Activated naive CD8-positive, alpha-beta T cell treated with anti-CD3 and anti-CD28 coated beads, Interleukin-2, amount 10 ng/mL, durations not matched to agents 7 days and 5 days (primary cell): ENCODE measurements at places on chromosomes 2 and 18.
A peak's percentile ranks its signal among the peaks of the same experiment; 100 is the strongest.

DNA sequence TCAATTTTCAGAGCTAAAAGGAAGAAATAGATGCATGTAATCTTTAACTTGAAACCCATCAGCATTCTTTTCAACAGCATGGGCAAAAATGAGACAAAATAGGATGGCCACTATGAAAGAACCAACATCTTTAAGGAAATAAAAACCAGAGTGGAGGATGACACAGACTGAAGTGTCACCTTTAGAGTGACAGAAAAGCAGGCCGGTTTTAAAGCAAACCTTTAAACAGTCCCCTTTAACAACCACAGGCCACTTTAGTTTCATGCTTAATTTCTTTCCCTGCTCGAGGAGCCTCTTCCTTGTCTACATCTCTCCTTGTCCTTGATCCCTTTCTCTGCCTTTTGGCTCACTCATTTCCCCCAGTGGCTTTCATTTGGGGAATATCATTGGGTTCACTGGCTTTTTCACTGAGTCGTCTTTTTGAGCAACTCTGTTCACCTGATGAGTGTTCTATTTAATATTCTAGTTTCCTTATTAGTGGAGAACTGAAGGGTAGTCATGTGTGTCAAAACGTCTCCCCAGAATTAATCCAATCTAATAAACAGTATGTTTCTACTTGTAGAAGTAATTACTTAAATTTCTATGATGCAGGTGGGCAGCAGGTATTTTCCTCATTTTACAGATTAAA lies 72.5 kb downstream of the DOCK10 start:
- no peak for DNase-seq

- no peak for DNase-seq
Measured at GRCh38 chr2:190126798-190127197, 64.3 kb upstream of the MSTN start.

- DNase-seq: no peak
Measured at GRCh38 chr2:85604568-85605339, 2.3 kb upstream of the TMEM150A start.

DNA sequence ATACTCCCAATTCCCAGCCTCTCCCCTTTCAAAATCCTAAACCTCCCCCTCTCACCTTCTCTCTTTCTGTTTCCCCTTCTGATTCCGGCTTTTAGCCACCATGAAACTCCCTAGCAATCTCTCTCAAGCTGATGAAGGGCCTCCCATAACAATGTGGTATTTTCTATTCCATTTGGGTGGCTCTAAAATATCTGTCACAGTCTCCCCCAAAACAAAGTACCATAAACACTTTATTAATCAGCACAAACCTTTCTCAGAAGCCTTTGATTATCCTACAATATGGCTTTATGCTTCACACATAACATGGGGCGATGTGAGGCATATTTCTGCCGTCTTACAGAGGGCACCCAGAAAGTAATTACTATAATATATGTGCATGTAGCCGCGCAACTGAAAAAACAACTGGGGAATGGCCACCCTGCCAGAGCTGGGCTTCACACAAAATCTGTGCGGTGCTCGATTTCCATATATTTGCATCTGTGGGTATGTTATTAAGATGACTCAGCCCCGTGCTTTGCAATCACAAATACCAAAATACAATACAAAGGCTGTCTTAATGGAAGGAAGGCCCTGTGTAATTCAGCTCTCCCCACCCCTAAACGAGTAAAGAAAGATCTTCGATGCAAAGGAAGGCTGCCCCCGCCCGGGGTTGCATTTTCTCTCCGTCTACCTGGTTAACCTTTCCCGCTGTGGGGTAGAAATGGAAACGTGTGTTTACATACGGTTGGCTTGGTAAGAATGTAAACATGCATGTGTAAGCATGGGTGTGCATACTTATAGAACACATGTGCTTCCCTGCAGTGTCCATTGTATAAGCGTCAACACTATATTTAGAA lies 81.4 kb downstream of the CELF4 start:
- DNase-seq: no peak

DNA sequence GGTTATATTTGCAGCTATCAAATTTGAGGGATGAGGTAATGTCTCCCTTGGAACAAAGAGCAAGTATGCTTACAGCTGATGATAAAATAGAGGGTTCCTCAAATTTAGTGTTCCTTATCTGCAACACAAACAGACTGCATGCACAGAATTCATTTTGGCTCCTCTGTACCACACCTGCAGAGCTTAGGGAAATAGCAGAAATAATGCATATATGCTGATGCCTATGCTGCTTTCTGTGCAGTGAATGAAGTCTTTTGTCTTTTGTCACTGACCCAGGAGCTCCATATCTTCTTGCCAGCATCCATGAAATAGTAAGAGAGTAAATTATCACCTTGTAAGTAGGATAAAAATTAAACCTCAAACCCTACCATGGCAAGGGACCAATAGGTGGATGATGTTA lies 69.8 kb downstream of the NCKAP1 start:
- no peak for DNase-seq

DNA sequence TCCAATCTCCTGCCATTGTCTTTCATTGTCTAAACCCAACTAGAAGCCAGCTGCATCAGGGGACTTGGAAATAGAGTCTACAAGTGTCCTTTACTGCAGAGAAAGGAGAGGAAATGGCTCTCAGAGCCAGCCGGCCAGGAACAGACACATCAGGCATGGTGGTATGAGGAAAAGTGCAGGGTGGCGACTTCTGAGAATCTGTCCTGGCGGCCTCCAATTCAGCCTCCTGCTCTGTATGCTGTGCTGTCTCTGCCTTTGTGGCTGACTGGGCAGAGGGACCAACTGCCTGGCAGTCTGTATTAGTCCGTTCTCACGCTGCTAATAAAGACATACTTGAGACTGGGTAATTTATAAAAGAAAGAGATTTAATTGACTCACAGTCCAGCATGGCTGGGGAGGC lies 36.8 kb upstream of the AQP4 start:
- DNase-seq: no peak

GRCh38 chr2:228847684-228848083 lies 423.4 kb downstream of the PID1 start:
- no peak for DNase-seq

DNA sequence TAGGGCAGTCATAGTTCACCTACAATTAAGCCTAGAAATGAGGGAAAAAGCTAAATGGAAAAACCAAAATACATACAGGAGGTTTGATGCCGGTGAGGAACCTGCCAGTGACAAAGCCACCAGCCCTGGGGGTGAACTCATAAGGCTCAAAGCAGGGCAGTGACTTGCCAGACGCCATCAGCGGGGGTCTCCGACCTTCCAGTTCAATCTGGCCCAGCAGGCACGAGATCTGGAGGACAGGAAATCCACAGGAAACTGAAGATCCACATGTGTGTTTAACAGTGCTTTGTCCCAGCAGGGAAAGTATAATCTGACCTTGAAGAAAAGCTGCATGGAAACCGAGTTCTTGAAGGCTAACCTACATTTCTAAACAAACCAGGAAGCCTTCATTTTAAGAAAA lies 60.1 kb downstream of the POLR1A start:
- DNase-seq: peak; percentile 8

- no peak for DNase-seq
Measured at GRCh38 chr18:37540424-37541138, 25.0 kb downstream of the CELF4 start.

GRCh38 chr2:42835577-42836371 lies 43.4 kb upstream of the HAAO start:
- no peak for DNase-seq

GRCh38 chr2:12877761-12878160 lies 161.0 kb downstream of the TRIB2 start:
- no peak for DNase-seq

- DNase-seq: no peak
Measured at GRCh38 chr2:139427164-139427563, 647.0 kb upstream of the NXPH2 start.

DNA sequence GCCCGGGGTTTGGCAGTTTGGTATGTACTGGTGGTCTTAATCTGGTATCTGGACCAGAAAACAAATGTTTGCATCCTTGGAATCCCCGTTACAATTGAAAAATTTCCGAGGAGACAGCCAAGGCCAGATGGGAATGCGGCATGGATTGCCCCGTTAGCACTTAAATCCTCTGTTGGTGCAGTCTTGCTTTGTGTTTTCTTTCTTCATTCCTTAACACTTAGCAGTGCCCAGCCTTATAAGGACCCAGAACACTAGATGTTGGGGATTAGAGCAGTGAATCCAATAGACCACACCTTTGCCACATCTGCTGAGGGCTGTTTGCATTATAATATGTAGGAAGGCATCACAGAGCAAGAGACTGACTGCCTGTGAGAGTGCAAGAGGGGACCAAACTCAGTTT lies 12.8 kb upstream of the ZNF532 start:
- no peak for DNase-seq

- DNase-seq: no peak
Measured at GRCh38 chr18:63443829-63444228, 21.6 kb upstream of the VPS4B start.

DNA sequence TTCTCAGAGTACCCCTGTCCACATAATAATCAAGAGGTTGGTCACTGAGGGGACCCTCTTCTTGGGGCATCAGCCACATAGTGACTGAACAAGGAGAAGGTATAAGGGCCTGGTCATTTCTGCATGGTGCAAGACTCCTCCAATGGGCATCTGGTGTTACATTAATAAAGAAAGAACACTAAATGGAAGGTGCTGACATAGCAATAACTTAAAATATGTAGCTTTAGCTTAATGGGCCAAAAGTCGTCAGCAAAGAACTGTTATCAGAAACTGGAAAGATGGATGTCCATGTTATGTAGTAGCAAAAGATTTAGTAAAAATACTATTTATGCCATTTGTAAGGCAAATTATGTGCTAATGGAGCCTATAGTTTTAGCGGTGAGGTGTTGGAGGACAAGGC lies 916.5 kb upstream of the SOX11 start:
- no peak for DNase-seq

GRCh38 chr18:34207344-34207851 lies 17.3 kb downstream of the NOL4 start:
- no peak for DNase-seq

- DNase-seq: no peak
Measured at GRCh38 chr18:21303445-21303844, 61.4 kb downstream of the GREB1L start.

GRCh38 chr2:158544998-158545397 lies 88.2 kb downstream of the PKP4 start:
- DNase-seq: no peak

- DNase-seq: no peak
Measured at GRCh38 chr18:8253944-8254343, 355.3 kb upstream of the RAB12 start.

GRCh38 chr2:202149936-202150335 lies 76.9 kb downstream of the KIAA2012 start:
- no peak for DNase-seq

GRCh38 chr18:22643731-22644130 lies 226.0 kb upstream of the CTAGE1 start:
- DNase-seq: no peak

GRCh38 chr2:29119211-29119610 lies 4.0 kb downstream of the CLIP4 start:
- no peak for DNase-seq

DNA sequence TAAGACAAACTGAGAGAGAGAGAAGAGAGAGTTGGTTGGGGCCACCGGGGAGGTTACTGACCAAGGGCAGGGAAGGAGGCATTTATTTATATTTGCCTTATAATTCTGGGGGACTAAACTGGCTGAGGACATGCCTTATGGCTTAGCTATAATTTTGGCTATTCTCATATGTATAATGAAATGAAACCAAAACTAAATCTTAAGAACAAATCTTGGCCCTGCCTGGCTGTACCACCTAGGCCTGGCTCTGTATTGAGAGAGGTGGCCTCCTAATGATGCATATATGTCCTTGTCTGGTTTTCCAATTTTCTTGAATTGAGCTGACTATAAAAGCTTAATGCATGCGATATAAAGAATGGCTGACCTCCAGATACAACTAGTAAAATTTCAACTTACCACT lies 3.5 kb upstream of the PPP1CB start:
- DNase-seq: no peak

GRCh38 chr2:186946896-186947467 lies 98.0 kb upstream of the ZSWIM2 start:
- DNase-seq: no peak

GRCh38 chr2:238908960-238909951 lies 61.4 kb downstream of the TWIST2 start:
- no peak for DNase-seq

GRCh38 chr2:11343368-11343649 lies 1.1 kb downstream of the ROCK2 start:
- DNase-seq: no peak

DNA sequence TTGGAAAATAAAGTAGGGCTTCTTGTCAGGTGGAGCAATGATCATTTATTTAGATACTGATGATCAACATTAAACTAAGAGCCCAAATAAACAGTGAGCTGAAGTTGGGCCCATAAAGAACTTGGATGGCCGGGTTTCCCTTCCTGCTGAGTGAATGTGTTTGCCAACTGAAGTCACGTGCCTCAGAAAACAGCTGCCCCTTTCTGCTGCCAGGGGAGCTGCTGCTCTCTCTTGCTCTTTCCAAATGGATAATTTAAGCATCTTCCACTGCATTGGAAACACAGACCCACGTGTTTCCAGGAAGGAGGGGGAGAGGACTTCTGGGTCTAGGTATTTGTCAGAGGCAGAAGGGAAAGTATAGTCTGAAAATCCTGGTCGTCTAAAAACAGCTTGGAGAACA lies 22.9 kb upstream of the NCKAP5 start:
- DNase-seq: no peak

DNA sequence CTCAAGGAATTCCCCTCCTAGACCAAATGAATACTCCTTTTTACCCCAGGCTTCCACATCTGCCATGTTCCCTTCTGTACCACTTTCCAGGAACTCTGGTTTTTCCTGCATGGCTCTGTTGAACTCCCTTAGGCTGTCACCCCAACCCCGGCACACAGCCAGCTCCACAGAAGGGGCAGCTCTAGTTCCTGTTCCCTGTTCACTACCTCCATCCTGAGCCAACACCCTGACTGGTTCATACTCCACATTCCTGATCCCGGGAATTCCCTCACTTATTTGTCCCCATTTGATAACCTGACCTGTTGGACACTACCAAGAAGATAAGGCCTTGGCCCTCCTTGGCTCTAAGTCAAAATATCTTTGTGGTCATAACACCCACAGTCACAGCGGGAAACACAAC lies 280.9 kb upstream of the RAB6C start:
- DNase-seq: no peak

GRCh38 chr2:106187273-106187891 lies 6.7 kb downstream of the UXS1 start:
- no peak for DNase-seq

GRCh38 chr2:83650898-83651297 lies 808.2 kb downstream of the SUCLG1 start:
- no peak for DNase-seq

GRCh38 chr2:148282201-148282600 lies 261.3 kb downstream of the MBD5 start:
- no peak for DNase-seq
